Endodermal cell (in vitro differentiated cells): ENCODE measurements at places on chromosomes 1 and 21.

- H3K36me3 ChIP-seq: no peaks in the 10 kb centered on the region
- H3K4me3 ChIP-seq: no peak overlapping the region
- no peak for DNase-seq
- H3K27me3 ChIP-seq: no peaks in the 10 kb centered on the region
Observed at GRCh38 chr1:243956450-243956849, 94.6 kb upstream of the ZBTB18 start.

DNA sequence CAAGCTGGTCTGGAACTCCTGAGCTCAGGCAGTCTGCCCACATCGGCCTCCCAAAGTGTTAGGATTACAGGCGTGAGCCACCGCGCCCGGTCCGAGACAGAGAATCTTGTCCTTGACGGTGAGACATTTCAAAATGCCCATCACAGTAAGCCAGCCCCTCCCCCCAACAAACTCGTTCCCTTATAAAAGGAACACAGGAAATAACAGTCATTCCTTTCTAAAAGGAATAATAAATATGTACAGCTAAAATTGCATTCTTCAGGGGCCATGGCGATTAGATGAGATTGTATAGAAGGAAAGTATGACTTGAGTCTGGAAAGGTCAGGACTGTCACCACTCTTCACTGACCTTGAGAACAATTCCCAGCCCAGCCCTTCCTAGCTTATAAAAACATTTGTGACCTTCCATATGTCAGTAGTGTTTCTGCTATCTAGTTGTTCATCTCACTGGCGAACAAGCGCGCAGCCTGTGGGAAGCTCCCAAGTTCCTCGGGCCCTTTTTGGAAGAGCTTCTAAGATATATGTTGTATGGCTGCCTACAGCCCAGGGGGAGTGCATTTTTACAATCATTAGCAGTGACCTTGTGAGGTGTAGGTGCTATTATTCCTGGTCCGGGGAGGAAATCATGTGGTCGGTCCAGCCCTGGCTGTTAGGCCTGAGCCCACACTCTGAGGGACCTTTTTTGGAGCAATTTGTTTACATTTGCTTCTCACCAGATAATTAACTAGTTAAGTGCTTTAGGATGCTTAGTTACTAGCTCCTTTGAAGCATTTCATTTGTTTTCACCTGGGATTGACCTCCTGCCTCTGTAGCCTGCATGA, 8.7 kb downstream of the SZRD1 start:
- no peak overlapping the region for H3K27ac ChIP-seq
- no peaks in the 10 kb centered on the region for H3K27me3 ChIP-seq
- peaks cover 11% of the 10 kb centered on the region for H3K4me1 ChIP-seq
- peaks cover 4% of the 10 kb centered on the region for H3K36me3 ChIP-seq
- no peak for DNase-seq
- no peak overlapping the region for H3K4me3 ChIP-seq

DNA sequence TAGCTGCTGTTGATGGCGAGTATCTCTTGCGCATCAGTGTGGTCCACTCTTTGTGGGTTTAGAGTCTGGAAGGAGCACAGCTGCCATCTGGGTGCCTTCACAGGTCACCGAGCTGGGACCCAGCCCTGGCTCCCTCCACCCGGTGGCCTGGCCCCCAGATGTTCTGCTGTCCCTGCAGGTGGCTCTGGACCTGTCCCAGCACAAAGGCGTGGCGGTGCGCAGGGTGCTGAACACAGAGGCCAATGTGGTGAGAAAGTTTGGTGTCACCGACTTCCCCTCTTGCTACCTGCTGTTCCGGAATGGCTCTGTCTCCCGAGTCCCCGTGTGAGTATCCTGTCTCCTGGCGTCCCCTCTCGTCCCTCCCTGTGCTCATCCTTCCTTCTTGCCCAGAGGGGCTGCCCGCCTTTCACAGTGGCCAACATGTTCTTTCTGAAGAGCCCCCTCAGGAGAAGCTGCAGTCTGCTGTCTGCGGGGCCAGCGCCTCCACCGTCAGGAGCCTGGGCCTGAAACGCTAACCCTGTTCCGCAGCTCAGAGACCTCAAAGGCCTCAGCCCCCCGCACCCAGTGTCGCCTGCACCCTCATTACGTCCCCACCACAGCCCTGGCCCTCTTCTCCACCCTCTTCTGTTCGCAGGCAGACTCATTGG, 27.4 kb downstream of the QSOX1 start:
- peaks cover 18% of the 10 kb centered on the region for H3K36me3 ChIP-seq
- no peak for DNase-seq
- H3K4me3 ChIP-seq: no peak overlapping the region
- peak overlapping the region; percentile 79 for H3K27ac ChIP-seq
- H3K4me1 ChIP-seq: no peaks in the 10 kb centered on the region

- no peaks in the 10 kb centered on the region for H3K4me1 ChIP-seq
- H3K27ac ChIP-seq: no peak overlapping the region
- H3K27me3 ChIP-seq: peaks cover 14% of the 10 kb centered on the region
- no peaks in the 10 kb centered on the region for H3K36me3 ChIP-seq
- H3K4me3 ChIP-seq: no peak overlapping the region
- DNase-seq: no peak
Observed at GRCh38 chr1:237857455-237857854, 33.3 kb downstream of the ZP4 start.

GRCh38 chr1:9355503-9355902, 62.8 kb downstream of the SPSB1 start:
- H3K27ac ChIP-seq: no peak overlapping the region
- peaks cover 5% of the 10 kb centered on the region for H3K4me1 ChIP-seq
- H3K4me3 ChIP-seq: no peak overlapping the region

DNA sequence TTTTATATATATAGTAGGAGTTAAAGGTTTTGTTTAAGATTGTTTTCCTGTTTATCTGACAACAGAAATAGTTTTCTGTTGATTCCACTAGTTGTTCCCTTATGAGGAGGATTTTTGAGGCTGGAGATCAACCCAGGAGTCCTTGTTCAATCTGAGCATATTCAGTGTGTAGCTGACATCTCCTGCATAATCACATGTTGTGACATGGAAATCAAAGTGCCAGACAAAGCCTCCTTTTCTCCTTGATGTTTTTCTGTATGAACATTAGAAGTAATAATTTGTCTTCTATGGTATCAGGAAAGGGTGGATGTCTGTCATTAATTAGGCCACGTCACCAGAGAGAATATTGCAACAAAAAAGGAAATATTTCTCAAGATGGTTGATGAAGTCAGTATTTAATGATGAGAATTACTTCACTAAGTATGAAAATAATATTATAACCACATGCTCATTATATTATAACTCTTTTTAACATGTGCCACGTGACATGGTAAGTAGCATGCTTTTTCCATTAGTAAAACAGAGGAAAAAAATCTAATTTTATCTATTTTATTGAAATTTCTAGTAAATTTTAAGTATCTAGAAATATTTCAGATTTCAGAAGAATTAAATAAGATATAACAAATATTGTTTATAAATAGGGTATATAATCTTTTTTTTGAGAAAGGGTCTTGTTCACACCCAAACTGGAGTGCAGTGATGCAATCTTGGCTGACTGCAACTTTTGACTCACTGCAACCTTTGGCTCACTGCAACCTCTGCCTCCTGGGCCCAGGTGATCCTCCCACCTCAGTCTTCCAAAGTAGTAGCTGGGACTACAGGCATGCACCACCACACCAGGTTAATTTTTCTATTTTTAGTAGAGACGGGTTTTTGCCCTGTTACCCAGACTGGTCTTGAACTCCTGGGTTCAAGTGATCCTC, 223.5 kb downstream of the HMCN1 start:
- no peaks in the 10 kb centered on the region for H3K27me3 ChIP-seq
- H3K36me3 ChIP-seq: no peaks in the 10 kb centered on the region
- H3K4me3 ChIP-seq: no peak overlapping the region

GRCh38 chr1:160834945-160835565, 27.6 kb downstream of the CD244 start:
- H3K4me3 ChIP-seq: no peak overlapping the region
- no peak overlapping the region for H3K27ac ChIP-seq
- H3K27me3 ChIP-seq: no peaks in the 10 kb centered on the region
- no peak for DNase-seq
- no peaks in the 10 kb centered on the region for H3K36me3 ChIP-seq
- no peaks in the 10 kb centered on the region for H3K4me1 ChIP-seq

- H3K36me3 ChIP-seq: no peaks in the 10 kb centered on the region
- H3K27ac ChIP-seq: peak overlapping the region; percentile 44
- H3K4me3 ChIP-seq: no peak overlapping the region
- peak; percentile 84 for DNase-seq
- peaks cover 8% of the 10 kb centered on the region for H3K4me1 ChIP-seq
Observed at GRCh38 chr1:6273380-6273891, 12.5 kb upstream of the GPR153 start.

DNA sequence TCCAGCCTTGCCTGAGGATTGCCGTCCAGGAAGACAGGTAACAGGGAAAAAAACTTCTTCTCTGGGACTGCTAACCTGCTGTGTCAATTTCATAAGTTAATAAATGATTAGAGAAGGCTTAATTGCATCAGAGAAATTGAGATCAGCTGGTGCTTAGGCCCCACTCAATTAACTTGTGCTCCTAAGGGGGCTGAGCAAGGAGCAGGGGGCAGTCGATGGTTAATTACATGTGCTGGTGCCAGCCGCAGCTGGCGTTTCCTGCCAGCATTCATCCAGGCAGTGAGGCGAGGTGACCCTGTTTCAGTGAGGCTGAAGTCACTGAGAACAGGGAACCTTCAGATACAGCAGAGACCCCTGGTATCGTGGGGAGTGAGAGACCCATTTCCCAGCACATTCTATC, 60.0 kb downstream of the FAM163A start:
- H3K4me1 ChIP-seq: no peaks in the 10 kb centered on the region
- DNase-seq: no peak
- H3K27ac ChIP-seq: no peak overlapping the region
- no peaks in the 10 kb centered on the region for H3K36me3 ChIP-seq
- no peaks in the 10 kb centered on the region for H3K27me3 ChIP-seq
- no peak overlapping the region for H3K4me3 ChIP-seq

DNA sequence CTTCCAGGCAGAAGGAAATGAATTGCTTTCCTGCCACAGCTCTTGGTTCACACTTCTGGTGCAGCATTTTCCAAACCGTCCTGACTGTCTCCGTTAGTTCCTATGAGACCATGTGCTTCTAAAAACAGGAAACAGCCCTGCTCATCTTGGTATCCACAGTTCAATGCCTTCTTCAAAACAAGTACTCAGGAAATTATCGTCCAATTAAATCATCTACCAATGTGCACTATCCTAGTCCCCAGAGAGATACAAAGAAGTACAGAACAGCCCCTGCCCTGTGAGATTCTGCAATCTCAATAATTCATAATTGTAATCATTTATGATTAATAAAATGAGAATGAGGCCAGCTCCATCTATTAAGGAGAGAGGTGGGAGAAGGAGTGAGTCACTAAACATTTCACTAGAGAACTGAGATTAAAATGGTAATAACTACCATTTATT, 11.2 kb downstream of the CLEC20A start:
- H3K36me3 ChIP-seq: no peaks in the 10 kb centered on the region
- no peaks in the 10 kb centered on the region for H3K27me3 ChIP-seq
- no peak overlapping the region for H3K4me3 ChIP-seq

GRCh38 chr1:50181027-50181663, 72.4 kb downstream of the ELAVL4 start:
- no peak overlapping the region for H3K4me3 ChIP-seq
- no peaks in the 10 kb centered on the region for H3K27me3 ChIP-seq
- no peak for DNase-seq
- H3K4me1 ChIP-seq: peaks cover 5% of the 10 kb centered on the region
- H3K36me3 ChIP-seq: no peaks in the 10 kb centered on the region

- peaks cover 18% of the 10 kb centered on the region for H3K4me1 ChIP-seq
- no peak for DNase-seq
- H3K27me3 ChIP-seq: no peaks in the 10 kb centered on the region
- peaks cover 7% of the 10 kb centered on the region for H3K36me3 ChIP-seq
Observed at GRCh38 chr1:26696119-26696653, 371 bp downstream of the ARID1A start.

- no peaks in the 10 kb centered on the region for H3K4me1 ChIP-seq
- no peak overlapping the region for H3K27ac ChIP-seq
- peak; percentile 44 for DNase-seq
- no peaks in the 10 kb centered on the region for H3K27me3 ChIP-seq
Observed at GRCh38 chr1:41615316-41615715, 130.8 kb upstream of the EDN2 start.

DNA sequence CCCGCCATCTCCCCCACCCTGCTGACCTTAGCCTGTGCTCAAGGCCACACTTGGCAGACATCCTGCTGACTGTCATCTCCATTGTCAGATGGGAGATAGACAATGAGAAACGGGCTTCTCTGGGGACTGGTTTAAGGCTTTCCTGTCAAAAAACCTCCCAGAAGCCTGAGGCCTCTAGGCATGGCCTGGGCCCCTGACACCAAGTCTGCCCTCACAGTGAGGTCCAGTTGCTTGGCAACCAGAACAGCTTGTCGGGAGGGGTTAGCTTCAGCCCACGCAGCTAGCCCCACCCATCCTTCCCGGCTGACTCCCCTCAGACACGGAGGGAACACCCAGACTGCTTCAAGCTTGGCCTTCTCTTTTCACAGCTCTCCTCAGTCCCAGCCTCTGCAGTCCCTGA, 11.0 kb downstream of the PLEKHA6 start:
- no peaks in the 10 kb centered on the region for H3K27me3 ChIP-seq
- H3K4me1 ChIP-seq: peaks cover 9% of the 10 kb centered on the region
- H3K27ac ChIP-seq: peak overlapping the region; percentile 76

DNA sequence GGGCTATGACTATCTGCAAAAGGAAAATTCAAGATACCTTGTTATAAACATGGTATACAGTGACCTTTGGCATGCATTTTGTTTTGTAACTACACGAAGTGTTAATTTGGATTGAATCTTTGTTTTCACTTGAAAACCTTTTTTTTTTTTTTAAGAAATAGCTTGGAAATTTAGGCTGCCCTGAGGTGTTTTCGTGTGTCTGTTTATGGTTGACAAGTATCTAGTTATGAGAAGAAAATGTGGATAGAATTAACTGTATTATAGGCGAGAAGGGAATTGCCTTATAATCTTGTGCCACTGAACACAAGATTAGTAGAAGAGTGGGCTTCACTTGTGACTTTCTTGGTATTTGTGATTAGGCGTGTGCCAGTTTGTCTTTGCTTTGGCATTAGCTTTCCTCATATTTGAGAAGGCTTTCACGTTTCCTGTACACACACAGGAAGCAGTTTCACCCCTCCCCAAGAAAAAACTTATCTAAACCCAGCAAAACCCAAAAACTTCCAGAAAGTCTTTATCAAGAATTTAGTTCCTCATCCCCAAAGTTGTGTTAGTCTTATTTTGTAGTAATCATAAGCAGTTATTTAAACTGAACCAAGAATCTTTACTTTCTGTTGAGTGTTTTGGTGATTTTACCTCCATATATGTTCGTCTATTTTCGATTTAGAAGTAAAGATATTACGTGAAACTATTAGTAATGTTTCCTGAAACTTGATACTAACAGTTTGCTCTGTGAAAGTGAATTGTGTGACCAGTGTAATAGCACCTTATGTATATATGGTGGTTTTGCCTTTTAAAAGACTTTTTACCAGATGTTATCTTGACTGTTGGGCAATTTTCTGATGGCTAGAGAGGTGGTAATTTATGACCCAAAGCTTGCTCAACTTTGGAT, 3.8 kb downstream of the DYRK1A start:
- H3K27me3 ChIP-seq: no peaks in the 10 kb centered on the region
- H3K4me1 ChIP-seq: no peaks in the 10 kb centered on the region
- peak overlapping the region; percentile 89 for H3K4me3 ChIP-seq
- DNase-seq: no peak
- no peaks in the 10 kb centered on the region for H3K36me3 ChIP-seq
